ENCODE measurements at places on chromosomes 1 and 21. TPM values are rescaled to one million over a fixed set of nuclear protein-coding genes. Genes with fewer than 3 reads are reported as not detected.
A peak's percentile ranks its signal among the peaks of the same experiment; 100 is the strongest.

DNA sequence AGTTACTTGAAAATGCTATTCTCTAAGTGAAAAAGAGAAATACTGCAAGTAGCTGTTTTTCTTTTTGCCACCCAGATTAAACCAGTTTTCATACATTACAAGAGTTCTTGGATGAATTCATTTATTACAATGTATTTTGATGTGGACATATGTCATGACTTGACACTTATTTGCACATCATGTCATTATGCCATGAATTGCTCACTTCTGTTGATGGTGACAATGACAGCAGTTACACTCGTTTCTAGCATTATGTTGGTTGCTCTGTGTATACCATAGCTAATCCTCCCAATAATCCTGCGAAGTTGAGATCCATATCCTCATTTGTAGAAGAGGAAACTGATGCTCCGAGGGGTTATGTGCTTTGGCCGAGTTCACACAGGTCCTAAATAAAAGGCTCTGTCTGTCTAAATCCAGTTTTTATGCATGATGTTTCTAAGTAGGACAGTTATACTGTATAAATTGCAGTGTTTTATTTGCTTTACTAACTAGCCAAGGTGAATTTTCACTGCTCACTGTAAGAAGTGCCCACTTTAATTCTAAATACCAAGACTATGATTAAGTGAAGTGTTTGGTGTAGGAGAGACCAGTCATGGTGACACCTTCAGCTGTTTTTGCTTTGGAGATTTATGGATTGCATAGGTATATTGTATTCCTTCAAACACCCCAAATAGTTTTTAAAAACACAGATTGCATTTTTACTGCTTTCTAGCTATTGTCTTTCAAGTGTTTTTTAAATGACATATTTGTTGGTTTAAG is 56.7 kb downstream of the PRDM2 start:
- no peak for DNase-seq

DNA sequence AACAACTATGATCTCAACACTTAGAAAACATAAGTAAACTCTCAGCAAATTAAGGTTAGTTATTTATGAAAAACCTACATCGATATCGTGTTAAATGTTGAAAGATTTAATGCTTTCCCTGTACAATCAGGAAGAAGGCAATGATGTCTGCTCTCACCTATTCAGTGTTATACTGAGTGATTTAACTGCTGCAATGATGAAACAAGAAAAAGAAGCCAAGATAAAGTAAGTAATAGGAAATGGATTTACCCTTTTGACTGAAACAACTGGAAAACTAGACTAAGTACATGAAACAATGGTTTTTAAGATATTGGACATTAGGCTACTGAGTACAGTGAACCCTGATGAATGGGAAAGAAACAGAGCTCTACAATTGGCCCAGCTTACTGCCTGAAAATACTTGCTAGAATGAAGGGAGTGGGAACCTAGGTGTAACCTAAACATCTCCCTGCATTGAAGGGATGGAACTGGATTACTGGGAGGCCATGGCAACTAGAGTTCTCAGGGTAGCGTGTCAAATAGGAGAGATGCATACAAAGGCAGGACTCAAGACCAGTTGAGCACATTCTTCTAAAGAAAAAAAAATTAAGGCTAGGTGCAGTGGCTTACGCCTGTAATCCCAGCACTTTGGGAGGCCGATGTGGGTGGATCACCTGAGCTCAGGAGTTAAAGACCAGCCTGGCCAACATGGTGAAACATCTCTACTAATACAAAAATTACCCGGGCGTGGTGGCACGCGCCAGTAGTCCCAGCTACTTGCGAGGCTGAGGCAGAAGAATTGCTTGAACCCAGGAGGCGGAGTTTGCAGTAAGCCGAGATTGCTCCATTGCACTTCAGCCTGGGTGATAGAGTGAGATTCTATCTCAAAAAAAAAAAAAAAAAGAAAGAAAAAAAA is 37.3 kb downstream of the SNRPE start:
- DNase-seq: no peak

- DNase-seq: no peak
Observed at GRCh38 chr1:204868340-204868700, 2.3 kb upstream of the NFASC start.

GRCh38 chr1:180773210-180773865 is 139.4 kb upstream of the KIAA1614 start:
- peak; percentile 65 for DNase-seq

- DNase-seq: peak; percentile 19
Observed at GRCh38 chr1:6625584-6626149, 999 bp downstream of the THAP3 start.

GRCh38 chr1:218642033-218642948 is 297.2 kb downstream of the TGFB2 start:
- no peak for DNase-seq

GRCh38 chr1:76219366-76219818 is 144.8 kb downstream of the ST6GALNAC3 start:
- DNase-seq: no peak

GRCh38 chr1:33257207-33257771 is 997 bp downstream of the ZNF362 start:
- no peak for DNase-seq

DNA sequence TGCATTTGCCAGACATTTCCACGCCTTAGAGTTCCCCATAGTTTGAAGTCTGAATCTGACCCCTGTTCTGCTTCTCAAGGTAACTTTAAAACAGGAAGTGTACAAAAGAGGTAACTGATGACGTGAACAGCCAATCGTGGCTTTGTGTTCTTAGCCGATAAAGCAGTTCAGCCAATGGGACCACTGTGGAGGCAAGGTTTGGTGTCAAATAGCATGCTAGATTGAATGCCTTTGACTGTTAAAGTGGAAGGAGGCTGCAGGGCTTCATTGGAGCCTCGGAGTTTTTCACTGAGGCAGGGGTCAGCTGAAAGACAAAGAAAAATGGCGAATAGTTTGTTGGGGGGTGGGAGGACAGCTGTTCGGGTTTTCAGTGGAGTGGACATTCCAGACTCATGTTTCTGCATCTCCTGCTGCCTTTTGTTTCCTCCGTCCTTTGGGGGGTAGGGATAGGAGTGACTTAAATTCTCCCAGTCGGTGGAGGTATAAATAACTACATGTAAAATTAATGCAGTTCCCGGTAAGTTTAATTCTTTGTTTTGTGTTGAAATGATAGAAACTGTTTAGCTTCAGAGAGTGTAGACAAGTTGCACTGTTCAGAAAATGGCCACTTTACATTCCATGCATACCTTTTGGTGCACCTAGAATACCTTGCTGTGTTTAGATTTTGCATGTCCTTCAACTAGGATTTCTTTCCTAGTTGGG is 17.7 kb downstream of the NFYC start:
- DNase-seq: peak; percentile 99

DNA sequence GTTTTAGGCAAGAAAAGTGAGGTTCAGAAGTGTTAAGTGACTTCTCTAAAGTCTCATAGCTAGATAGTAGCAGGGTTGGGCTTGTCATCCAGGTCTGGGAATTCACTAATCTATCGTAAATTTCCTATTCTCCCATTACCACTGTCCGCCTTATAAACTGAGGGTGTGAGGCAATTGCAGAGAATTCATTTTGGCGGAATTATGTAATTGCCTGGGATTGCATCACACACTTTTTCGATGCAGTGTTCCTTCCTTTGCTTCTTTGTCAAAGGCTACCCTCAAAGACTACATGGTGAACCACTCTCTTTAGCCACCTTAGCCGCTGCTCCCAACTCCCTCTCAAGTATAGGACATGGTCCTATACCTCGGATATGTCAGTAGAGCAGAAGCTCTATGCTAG is 19.1 kb downstream of the SELP start:
- no peak for DNase-seq

DNA sequence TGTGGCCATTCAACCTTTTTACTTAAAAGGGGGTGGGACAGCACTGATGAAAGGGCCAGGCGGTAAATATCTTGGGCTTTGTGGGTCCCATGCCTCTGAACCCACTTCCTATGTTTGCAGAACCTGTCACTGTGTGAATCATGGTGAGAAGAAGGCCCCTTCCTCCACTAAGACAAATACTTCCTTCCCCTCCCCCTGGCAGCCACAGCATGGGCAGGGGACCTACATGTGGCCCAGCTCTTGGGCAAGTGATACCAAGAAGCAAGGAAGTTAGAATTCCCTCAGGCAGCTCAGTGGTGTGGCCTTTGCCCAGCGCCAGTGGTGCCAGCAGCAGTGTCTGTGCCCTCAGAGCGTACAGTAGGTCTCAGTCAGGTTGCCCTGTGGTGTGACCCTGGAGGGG is 168.6 kb downstream of the TRIM33 start:
- no peak for DNase-seq

- DNase-seq: no peak
Observed at GRCh38 chr1:225944951-225945350, 3.9 kb upstream of the LEFTY2 start.

GRCh38 chr1:153984123-153984894 is 1.8 kb downstream of the RAB13 start:
- no peak for DNase-seq

DNA sequence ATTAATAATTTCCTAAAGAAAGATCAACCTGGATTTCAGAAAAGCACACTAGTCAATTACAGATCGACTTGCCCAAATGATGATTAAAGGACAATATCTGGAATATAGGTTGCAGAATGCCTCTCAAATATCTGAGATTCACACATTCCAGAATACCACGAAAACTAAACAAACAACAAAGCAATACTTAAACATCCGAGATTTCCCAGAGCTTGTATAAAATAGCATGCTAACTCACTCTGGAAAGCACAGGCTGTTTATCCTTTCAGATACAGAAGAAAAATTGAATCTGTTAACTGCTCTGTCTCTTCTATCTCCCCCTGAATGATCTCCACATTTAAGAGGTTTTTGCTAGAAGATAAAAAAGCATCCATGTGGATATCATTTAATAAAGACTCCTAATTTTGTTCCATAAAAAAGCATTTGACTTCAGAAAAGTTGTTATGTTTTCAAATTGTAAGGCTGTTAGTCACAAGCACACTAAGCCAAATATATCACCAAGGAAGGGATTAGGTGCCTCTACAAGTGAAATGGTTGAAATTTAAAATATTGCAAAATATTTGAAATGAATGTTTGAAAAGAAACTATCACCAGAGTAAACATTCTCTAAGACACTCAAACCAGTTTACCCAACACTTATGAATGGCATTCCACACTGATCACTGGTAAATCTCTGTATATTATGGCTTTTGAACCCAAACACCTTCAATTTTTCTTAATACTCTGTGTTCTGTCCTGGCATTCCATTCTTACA is 865.1 kb upstream of the ADAMTS5 start:
- DNase-seq: no peak

DNA sequence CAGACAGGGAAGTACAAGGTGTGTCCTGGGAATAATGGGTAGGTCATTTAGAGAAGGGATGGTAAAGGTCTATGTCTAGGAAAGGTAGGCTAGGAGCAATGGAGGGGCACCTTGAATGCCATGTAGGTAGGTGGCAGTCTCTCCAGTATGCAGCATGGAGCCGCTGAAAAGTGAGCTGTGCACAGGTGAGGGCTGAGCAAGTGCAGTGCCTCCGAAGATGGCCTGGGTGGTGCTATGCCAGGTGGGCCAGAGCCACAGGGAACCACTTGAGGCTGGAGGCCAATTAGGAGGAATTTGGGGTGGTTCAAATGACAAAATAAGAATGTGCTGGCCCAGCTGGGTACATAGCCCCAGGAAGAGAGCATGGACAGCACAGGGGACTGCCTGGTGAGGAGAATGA is 25.0 kb downstream of the RNU5D-1 start:
- no peak for DNase-seq

DNA sequence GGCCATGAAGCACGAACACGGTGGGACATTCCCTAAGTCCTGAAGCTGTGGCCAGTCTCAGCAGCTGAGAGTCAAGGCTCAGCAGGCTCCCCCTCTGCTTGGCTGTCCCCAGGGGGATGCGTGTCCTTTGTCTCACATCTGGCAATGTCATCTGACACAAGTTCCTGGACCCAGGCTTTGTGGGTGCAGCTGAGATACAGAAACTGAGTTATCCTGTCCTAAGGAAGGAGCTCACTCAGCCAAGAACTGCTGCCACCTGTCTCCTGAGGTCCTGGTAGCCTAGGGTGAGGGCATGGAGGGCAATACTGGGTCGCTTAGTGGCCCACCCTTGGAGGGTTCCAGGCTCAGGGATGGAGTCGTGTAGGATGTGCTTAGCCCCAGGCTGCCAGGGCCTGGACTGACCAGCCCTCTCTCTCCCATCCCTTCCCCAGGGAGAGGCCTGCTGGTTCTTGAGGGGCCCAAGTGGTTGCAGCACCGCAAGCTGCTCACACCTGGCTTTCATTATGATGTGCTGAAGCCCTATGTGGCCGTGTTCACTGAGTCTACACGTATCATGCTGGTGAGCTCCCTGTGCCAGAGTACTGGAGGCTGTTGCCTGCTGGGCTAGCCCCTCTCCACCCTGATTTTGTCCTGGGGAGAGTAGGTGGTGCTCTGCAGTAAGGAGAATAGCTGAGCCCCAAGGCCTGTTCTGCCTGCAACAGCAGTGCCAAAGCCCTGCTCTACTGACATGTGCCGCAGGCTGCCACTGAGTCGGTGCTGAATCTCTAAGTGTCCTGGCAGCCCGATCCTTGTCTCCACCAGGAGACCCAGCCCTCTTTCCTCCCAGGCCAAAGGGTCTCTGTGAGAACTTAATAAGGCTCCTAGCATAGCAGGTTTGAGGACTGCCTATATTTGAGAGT is 13.5 kb downstream of the CYP4B1 start:
- DNase-seq: no peak

- no peak for DNase-seq
Observed at GRCh38 chr1:159872891-159873290, 10.4 kb upstream of the VSIG8 start.

- peak; percentile 50 for DNase-seq
Observed at GRCh38 chr1:223102797-223103533, 40.1 kb downstream of the TLR5 start.

GRCh38 chr21:17492415-17493168 is 20.3 kb upstream of the CXADR start:
- DNase-seq: peak; percentile 56

DNA sequence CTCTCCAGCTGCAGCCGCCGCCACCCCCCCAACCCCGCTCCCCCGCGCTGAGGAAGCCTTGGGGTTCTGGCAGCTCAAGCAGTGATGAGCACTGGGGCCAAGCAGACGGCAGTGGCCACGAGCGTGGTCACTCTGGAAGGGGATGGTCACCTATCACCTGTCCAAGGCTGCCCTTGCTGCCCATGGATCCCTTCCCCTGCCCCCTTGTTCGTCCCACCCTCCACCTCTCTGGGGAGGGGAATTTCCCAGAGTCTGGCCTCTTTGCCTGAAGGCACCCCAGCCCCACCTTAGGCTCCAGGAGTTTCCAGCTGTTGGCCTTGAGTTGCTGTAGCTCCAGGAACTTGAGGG is 7.2 kb upstream of the SMIM12 start:
- DNase-seq: no peak

RNU1-3 gene
- total RNA-seq: not detected

NPPB gene
- 20.0 TPM for total RNA-seq

PGLYRP4 gene
- total RNA-seq: not detected

AMPD1 gene
- not detected for total RNA-seq

PLXNA2 gene
- 2.0 TPM for total RNA-seq

C8B gene
- not detected for total RNA-seq

IL20 gene
- total RNA-seq: not detected

CENPF gene
- 83.9 TPM for total RNA-seq

KLHDC8A gene
- total RNA-seq: not detected

MATN1 gene
- total RNA-seq: not detected

TP73 gene
- 0.91 TPM for total RNA-seq

FNDC5 gene
- total RNA-seq: 0.49 TPM

INAVA gene
- total RNA-seq: 2.8 TPM

KRTAP19-5 gene
- total RNA-seq: not detected

C4BPA gene
- not detected for total RNA-seq

TDRD5 gene
- total RNA-seq: not detected

Measured in M059J (cell line).